ENCODE measurements at places on chromosomes 2 and 18.

DNA sequence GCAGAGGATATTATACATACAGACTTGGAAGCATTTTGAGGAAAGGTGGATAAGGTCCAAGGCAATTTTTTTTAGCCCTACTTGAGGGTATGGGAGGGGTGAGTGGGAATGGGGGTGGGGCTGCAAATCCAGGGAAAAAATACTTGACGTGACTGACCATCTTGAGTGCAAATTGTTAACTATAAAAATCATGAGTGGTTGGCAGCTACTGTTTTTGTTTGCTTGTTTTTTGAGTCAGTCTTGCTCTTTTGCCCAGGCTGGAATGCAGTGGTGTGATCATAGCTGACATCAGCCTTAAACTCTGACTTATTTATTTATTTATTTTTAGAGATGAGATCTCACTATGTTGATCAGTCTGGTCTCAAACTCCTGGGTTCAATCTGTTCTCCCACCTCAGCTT, 458.8 kb downstream of the PIK3C3 start:
- no peak for DNase-seq

DNA sequence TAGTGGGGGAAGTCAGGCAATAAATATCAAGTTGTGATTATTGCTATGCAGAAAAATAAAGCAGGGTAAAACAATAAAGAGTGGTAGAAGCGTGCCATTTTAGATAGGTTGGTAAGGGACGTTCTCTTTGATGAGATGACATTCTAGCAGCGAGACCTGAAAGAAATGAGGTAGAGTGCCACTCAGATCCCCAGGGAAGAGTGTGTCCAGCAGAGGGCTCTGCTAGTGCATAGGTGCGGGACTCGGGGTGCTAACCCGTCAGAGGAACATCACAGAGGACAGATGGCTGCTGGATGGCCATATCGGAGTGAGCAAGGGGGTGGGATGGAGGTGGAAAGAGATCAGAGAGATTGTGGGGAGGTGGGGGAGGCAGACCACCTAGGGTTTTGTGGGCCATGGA, 16.3 kb upstream of the GTF2A1L start:
- peak; percentile 7 for DNase-seq

GRCh38 chr18:339200-339599, 71.4 kb upstream of the THOC1 start:
- no peak for DNase-seq

DNA sequence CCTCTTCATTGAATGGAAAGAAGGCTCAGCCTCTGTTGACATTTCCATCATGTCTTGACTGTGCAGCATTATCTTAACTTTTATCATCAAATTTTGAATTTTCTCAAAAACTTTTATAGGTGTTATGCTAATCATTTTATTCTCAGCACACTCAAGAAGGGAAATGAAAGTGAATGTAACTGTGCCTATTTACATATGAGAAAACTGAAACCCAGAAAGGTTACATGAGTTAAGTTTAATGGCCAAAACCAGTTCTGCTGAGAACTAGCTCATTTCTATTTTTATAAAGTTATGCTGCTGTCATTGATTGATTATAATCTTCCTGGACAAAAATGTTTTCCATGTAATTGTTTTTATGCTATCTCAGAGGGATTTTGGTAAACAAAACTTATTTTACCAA, 618.8 kb upstream of the NRXN1 start:
- DNase-seq = no peak

GRCh38 chr2:25362434-25363145, 20.9 kb upstream of the DNMT3A start:
- DNase-seq = no peak

DNA sequence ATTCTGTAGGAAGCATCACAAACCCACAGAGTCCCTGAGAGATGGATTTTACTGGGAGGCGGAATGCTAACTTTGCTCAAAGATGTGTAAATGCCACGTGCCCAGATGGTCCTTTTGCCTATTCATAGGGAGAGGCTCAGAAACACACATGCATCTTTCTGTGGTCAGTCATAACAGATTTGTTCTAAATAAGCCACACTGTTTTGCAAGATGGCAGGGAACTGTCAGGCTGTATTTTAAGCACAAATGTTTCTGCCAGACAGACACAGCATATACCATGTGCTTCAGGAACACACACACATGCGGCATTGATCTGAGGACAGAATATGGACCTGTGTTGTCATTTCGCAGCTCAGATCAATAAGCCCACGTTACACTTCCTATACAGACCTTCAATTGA, 312.0 kb downstream of the GPD2 start:
- no peak for DNase-seq

- DNase-seq = no peak
These were observed 201.1 kb downstream of the PTH2R start for GRCh38 chr2:208607694-208608093.

DNA sequence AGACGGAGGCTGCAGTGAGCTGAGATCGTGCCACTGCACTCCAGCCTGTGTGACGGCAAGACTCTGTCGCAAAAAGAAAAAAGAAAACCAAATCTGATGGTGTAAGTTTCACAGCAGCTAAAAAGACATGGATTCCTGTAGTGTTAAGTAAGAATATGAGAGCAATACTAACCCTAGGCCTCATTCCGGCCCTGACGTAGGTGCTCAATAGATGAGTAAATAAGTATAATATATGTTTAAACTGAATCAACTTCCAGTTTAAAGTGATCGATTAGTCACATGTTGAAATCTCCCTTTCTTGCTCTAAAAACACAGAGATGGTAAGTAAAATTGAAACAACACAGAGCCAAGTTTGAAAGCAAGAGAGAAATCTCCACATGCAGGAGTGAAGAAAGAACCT, 8.0 kb downstream of the ME2 start:
- DNase-seq = no peak

DNA sequence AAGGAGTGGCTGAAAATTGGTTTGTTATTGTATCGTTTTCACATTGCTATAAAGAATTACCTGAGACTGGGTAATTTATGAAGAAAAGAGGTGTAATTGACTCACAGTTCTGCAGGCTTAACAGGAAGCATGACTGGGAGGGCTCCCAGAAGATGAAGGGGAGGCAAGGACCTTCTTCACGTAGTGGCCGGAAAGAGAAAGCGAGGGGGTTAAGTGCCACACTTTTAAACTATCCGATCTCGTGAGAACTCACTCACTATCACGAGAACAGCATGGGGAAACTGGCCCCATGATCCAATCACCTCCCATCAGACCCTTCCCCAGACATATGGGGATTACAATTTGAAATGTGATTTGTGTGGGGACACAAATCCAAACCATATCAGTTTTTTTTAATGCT, 81.6 kb downstream of the FBXO15 start:
- DNase-seq = no peak

GRCh38 chr2:219514196-219514761, at the start of gene ASIC4:
Gene ASIC4 (plus strand): TSS chr2:219514482. CDS start chr2:219514725, 243 bp downstream.
- DNase-seq = no peak

GRCh38 chr2:102585847-102586404, 33.4 kb upstream of the SLC9A2 start:
- no peak for DNase-seq

DNA sequence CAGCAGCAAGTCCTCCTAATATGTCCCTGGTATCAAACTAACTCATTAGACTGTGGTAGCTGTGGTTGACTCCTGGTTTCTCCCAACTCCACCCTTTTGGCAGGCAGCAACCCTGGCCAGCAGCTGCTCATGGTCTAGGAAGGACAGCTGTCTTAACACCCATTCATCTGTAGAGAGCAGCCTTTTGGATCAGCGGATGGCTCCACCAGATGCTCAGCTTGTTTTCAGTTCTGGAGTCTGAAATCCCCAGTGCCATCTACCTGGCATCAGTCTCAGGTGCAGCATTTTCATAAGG, 100.5 kb downstream of the SPOPL start:
- no peak for DNase-seq

DNA sequence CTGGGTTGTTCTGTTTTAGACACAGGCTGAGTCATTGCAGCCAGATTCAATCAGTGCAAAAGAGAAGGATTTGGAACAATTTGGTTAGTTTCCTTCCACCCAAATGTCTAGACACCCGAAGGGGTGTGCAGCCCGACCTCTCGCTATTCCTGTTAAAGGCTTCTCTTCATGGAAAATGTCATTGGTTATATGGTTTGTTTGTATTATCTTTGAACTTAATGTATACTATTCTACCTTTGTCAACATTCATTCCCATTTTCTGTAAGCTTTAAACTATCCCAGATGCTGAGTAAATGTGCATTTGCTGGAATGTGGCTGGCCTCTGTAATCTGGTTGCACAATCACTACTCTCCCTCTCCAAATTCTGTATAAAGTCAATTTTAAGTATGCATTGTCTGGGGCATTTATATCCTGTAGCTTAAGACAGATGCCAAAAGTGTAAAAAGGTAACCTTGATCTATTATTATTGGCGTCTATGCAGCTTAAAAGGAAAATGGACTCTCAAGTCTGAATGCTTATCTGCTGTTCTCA, 80.4 kb upstream of the RND3 start:
- no peak for DNase-seq

GRCh38 chr2:60353863-60354262, 199.6 kb downstream of the BCL11A start:
- DNase-seq = no peak

GRCh38 chr18:59072727-59073421, 66.8 kb upstream of the SEC11C start:
- DNase-seq = no peak

DNA sequence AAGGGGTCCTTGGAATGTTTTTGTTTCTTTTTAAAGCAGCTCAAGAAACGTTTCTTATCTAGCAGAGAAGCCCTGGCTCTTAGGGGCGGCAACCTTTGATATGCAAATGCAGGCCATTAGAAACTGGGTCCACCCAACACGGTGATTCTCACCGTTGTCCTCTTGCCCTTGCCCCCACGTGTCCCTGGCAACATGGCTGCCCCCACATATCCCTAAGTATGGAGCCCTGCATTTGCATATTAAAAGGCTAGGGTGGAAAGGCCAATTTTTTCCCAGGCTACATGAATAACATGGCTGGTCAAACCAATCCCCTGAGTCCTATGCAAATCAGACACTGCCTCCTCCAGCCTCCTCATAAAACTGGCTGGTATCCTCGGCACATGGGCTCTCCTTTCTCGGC, 230.1 kb upstream of the SPOPL start:
- no peak for DNase-seq

DNA sequence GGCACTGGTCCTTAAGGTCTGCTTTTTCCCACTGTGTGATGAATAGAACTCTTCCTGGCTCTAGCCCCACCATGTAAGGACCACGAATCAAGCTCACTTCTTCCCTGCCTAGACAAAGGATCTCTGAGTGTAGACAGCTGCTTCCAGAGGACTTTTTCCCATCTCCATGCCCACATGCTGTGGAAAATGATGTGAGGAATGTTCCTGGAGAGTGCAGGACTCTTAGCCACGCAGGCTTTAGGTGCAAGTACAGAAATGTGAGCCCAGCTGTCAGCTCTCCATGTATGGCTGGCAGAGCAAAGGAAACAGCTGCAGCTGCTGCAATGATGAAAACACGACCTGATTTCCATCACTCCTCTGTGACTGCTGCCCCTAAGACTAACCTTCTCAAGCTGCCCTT, 35.5 kb downstream of the NXPH2 start:
- no peak for DNase-seq

DNA sequence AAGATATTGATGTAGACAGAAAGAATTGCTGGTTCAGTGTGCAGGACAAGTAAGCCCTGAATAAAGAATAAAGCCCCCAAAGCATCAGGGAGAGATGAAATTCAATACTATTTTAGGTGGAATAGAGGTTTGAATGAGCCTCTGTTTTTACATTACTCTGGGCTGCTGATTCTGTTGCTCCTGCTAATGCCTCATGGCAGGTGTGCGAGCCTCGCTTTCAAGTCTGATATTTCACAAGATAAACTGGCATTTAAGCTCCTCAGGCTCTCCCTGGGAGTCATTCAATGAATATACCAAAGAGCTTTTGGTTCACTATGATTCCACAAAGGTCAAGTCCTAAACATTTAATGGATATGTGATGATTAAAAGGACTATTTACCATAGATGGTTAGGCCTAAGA, 601.0 kb upstream of the SLC39A10 start:
- DNase-seq = no peak

DNA sequence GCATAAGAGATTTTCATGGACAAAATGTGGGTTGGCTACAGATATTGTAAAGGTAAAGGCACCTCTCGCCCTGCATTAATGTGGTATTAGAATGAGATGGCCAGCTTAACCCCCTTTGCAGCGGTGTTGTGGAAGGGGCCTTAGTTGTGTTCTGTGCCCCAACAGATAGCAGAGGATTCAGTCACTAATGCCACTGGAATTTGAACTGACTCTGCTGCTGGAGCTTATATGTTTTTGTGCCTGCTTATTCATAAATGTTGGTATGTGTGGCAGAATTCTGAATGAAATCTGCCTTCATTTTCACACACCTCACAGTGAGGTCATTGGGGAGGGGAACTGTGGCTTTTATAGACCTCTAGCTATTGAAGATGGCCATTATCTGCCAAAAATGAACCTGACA, 90.7 kb upstream of the ITGA6 start:
- DNase-seq = no peak

DNA sequence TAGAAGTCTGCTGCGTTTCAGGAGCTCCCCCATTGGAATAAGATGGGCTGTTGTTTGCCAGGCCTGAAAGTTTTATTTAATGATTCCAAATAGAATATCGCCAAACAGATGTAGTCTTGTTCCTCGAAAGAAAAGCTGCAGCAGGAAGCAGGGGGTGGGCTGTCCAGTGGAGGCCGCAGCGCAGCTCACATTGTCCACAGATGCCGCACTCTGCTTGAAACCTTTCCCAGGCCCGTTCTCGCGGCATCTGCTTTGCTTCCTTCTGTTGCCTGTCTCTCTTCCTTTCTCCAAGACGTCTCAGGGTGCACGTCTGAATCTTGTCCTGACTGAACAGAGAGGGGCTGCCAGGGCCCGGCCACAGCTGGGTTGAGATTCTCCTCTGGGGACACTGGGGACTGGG, 12.4 kb upstream of the IGFBP2 start:
- DNase-seq = no peak

DNA sequence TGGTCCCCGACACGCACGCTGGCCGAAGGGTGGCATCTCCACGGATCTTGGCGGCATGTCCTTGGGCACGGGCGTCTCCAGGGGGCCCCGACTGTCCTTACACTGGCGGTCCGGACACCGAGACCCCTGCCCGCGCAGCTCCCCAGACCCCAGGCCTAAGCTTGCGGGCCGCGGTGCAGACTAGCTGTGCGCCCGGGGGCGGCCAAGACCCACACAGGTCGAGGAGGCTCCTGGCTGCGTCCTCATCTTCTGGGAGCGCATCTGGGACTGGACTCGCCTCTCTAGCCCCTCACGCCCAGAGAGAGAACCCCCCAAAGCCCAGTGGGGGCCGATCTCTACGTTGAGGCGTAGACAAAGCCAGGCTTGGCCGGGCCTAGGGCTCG, 475 bp upstream of the TWIST2 start:
- no peak for DNase-seq

- DNase-seq = no peak
These were observed 600.1 kb downstream of the ARHGAP15 start for GRCh38 chr2:143729296-143729814.

Measured in anterior cingulate cortex (tissue), 58 donors.